CD4-positive, alpha-beta T cell treated with Interleukin-4 for 4 hours (primary cell): ENCODE measurements at places on chromosomes 12 and 14.

GRCh38 chr12:41532072-41532471, 344.0 kb downstream of the PDZRN4 start:
- DNase-seq, result no peak

DNA sequence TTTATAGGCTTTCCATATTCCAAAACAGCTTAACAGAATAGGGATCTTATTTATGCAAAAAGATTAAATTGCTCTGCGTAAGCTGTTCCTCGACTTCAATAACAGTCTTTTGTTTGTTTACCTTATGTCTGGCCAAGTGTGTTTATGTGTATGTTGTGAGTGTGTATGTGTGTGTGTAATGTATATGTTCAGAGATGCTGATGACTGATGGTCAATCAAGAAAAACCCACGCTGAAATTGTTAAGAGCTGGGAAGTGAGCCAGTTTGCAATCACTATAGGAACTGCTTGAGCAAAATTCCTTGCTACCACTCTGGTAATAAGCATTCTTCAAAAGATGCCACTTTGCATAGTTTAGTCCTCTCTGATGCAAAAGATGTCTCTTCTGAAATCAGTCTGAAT, 59.6 kb downstream of the PRKD1 start:
- DNase-seq, result no peak

DNA sequence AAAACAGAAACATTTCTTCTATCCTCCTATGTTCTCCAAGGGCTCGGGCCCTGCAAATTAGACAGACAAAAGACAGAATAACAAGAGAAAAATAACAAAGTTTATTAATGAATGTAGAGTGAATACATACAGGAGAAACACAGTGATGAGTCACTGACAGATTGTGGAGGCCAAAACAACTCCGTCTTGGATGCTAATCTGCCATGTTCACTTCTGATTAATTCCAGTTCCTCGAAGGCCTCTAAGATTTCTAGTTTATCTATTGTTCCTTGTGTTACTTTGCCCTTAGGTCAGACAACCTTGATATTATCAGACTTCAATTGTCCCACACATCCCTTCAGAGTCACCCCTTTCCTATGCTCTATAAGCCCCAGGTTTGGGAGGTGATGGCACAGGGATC, 26.8 kb upstream of the NEDD1 start:
- DNase-seq, result no peak

DNA sequence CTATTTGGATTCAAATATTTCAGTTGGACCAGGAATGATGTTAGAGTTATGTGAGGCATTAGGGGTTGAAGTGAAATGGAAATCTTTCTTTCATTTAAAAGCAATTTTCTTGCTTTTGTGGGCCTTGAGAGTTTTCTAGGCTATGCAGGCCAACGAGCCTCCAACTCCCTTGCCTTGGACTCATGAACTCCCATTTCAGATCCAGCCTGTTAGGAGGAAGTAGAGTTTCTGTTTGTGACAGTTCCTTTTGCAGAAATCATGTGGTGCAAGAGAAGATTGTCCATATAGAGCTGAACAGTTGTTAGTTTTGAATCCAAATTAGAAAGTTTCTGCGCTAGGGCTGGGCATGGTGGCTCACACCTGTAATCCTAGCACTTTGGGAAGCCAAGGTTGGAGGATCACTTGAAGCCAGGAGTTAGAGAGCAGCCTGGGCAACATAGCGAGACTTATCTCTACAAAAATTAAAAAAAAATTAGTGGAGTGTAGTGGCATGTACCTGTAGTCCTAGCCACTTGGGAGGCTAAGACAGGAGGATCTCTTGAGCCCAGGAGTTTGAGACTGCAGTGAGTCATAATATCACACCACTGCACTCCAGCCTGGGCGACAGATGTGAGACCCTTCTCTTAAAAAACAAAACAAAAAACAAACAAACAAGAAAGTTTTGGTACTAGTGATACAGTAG, 47.3 kb upstream of the MED13L start:
- DNase-seq, result no peak

- DNase-seq, result no peak
Observed at GRCh38 chr12:122866379-122866778, 29.5 kb downstream of the VPS37B start.

- no peak for DNase-seq
Observed at GRCh38 chr12:90999966-91000365, 4.8 kb downstream of the EPYC start.

DNA sequence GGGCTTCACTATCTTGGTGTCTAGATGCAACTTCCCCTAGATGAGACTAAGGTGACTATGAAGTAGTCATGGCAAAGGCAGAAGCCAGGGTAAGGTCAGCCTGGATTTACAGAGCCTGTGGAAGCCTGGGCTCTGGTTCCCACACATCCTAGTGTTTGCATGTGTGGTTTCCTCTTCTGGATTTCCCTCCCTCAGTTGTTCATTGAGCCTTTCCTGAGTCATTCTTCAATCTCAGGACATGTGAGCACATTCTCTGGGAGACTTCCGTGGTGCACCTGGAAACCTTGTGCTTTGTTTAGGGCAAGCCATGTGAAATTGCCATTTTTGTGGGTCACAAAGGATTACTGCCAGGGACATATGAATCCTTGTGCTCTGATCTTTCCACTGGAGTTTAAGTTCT, 236.6 kb downstream of the C12orf75 start:
- DNase-seq, result no peak

DNA sequence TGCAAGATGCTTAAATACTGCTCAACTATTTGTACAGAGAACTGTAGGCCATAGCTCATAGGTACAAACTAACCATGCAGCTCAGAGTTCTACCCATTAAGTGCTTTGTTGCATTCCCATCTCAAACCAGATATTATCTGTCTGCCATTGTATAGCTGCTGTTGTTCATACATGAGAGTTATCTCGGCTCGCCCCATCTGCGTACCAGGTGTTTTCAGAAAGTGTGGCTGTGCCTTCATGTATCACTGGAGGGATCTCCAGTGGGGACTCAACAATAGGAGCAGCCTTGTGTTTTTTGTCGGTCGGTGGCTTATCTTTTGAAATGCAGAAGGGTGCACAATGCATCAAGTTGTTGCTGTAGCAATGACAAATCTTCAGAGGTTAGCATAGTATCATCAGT, 678.3 kb downstream of the RERGL start:
- no peak for DNase-seq

DNA sequence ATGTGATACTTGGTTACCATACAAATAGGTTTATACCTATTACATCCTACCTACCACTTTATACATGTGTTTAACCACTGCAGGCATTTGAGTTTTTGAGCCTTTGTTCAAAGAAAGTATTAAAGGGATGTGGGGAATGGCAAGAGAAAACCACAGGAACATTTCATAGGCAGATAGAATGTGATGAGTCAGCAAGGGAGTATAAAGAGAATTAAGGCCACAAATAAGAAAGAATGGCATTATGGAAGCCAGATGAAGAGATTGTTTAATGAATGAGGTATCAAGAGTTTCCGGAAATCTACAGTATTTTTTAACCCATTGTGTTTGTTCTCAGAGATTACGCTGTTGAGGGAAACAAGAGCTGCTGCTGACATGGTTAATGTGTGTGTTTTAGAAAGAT, 66.9 kb downstream of the METTL25 start:
- DNase-seq, result no peak

GRCh38 chr14:32254952-32255679, 52.0 kb upstream of the RNU6-8 start:
- DNase-seq, result peak; percentile 52

GRCh38 chr12:11771356-11771755, 121.9 kb downstream of the ETV6 start:
- peak; percentile 34 for DNase-seq

DNA sequence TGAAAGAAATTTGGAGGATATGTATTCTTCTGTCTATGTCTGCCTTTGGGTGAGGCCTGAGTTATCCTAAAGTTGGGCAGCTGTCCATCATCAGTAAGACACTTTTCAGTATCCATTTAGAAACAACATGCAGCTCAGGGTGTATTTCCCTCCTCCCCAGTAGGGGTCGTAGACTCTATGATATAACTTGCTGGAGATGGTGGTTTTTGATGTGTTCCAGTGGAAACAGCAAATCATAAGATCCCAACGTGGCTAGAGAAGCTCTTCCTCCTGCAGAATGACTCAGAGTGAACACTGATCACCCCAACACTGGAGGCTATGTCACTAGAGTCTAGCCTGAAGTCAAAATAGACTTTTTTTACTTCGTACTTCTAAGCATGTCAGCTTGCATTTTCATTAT, 331.6 kb upstream of the STXBP6 start:
- no peak for DNase-seq

GRCh38 chr14:39492267-39492666, 60.0 kb upstream of the FBXO33 start:
- no peak for DNase-seq

DNA sequence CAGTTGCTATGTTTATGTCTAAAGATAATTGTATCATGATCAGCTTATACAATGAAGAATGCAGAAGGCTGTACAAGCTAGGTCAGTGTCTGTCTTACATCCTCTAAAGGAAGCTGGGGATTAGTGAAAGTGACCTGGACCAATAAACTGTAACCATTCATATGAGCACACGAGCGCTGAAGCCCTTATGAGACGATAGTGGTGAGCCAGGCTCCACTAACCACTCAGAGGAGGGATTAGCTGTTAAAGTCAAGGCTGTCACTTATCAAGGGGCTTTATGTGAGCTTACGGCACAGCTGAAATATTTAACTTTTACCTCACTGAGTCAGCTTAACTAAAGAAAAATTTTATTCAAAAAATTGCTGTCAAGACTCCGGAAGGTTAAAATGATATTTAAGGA, 30.3 kb downstream of the NDUFA12 start:
- DNase-seq, result no peak

DNA sequence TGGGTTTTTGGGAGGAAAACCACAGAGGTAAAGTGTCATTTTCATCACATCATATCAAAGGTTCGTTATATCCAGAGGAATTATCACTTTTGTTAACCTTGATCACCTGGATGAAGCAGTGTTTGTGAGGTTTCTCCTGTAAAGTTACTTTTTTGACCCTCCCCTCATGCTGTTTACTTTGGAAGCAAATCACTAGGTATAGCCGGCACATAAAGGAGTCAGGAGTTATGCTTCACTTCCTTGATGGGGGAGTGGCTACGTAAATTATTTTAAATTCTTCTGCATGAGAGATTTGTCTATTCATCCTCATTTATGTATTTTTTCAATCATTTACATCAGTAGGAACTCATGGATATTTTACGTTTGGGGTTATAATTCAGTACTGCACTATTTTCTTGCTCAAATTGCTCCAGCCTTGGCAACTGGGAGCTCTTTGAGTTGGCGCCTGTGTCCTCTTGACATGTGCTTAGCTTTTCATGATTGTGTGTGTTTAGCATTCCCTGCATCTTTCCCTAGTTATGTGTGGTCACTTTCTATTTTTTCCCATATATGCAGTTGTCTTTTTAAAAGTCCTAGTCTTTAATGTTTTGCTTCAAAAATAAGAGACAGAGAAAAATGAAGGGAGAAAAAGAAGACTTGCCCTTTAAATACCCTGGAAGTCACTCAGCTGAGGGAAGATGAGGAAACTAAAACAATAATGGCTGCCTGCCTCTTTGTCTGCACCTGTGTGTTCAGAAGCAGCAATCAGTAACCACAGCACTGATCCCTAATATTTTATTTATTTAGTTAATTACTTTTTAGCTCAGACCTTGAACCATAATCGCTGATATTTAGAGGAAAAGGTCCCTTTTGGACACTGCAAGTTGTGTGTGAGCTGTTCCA, 62.1 kb downstream of the ZNF641 start:
- DNase-seq, result no peak

GRCh38 chr14:69475194-69475818, 9.2 kb upstream of the PLEKHD1 start:
- DNase-seq, result no peak

GRCh38 chr14:77198561-77198960, 17.0 kb downstream of the TMEM63C start:
- DNase-seq, result no peak

DNA sequence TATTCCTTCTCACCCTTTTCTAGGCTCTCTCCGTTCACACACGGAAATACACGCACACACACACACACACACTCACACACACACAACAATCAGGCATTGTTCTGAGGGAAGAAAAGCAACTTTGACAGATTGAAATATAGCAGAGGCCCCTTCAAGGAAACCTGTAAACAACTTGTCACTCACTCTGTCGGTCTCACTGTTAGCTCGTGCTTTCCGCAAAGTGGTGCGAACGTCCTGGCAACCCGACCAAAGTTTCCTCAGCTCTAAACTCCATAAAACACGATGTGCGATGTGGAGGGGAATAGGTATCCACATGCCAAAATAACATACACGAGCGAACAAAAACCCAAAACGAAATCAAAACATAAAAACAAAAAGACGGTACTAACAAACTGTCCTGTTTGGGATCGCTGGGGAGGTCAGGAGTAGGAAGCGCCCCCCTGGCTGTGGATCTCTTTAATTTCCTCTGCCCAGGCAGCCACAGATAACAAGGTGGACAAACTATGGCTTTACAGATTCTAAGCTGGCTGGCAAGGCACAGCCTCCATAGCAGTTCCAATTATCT, 822 bp upstream of the SOX5 start:
- DNase-seq, result no peak

- no peak for DNase-seq
Observed at GRCh38 chr14:52790011-52790755, 1.2 kb downstream of the GNPNAT1 start.

DNA sequence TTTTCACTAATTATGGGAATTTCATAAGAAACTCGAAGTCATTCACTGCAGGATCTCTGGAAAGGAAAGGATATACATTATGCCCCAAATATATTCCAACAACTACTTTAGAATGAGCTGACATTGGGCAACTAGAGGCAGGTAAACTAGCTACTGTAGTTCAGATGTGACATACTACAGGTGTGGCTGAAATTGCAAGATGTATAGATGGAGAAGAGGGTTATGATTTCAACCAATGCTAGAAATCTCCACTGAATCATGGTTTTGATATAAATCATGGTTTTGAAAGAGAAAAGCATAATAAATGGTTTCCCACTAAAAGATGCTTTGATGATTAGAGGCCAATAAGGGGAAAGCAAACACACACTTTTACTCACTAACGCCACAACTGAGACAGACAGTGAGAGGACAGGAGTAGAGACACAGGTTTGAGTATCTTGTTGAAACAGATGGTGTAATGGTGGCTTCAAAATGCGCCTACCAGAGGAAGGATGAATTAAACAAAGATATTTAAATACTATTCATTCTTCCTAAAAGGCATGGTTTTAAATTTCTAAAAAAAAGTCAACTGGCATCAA, 296.1 kb upstream of the DIO2 start:
- no peak for DNase-seq

GRCh38 chr14:42877716-42878115, 1271.0 kb downstream of the LRFN5 start:
- no peak for DNase-seq

GRCh38 chr14:62696331-62696924, 348.8 kb downstream of the KCNH5 start:
- DNase-seq, result no peak

GRCh38 chr12:106080041-106080790, 58.5 kb downstream of the NUAK1 start:
- no peak for DNase-seq

- DNase-seq, result no peak
Observed at GRCh38 chr12:104063712-104064030, 660 bp upstream of the HCFC2 start.
